ENCODE measurements at places on chromosomes 4 and X. TPM values are rescaled to one million over a fixed set of nuclear protein-coding genes. Genes with fewer than 3 reads are reported as not detected.

EVC2 gene
- total RNA-seq: 15.5 TPM

FSTL5 gene
- total RNA-seq: not detected

AMBN gene
- not detected for total RNA-seq

MAGEA2 gene
- not detected for total RNA-seq

PAGE4 gene
- not detected for total RNA-seq

CPZ gene
- total RNA-seq: 7.0 TPM

GLRB gene
- 3.0 TPM for total RNA-seq

CT45A5 gene
- not detected for total RNA-seq

JCHAIN gene
- total RNA-seq: 18.2 TPM

PRKG2 gene
- 7.9 TPM for total RNA-seq

FAM53A gene
- total RNA-seq: 1.6 TPM

ADAMTS3 gene
- total RNA-seq: 5.0 TPM

RASGEF1B gene
- total RNA-seq: 2.0 TPM

F11 gene
- not detected for total RNA-seq

KCND1 gene
- total RNA-seq: 0.81 TPM

BST1 gene
- 54.9 TPM for total RNA-seq

GAGE2A gene
- total RNA-seq: not detected

NUDT11 gene
- total RNA-seq: 11.8 TPM

BCORL1 gene
- 1.9 TPM for total RNA-seq

ZCCHC18 gene
- total RNA-seq: 2.4 TPM

CCDC158 gene
- 0.90 TPM for total RNA-seq

ZNF732 gene
- total RNA-seq: 0.57 TPM

GIMD1 gene
- total RNA-seq: not detected

CT45A3 gene
- total RNA-seq: not detected

CCDC120 gene
- total RNA-seq: 1.2 TPM

BANK1 gene
- 0.41 TPM for total RNA-seq

SGMS2 gene
- 144 TPM for total RNA-seq

PWWP3B gene
- total RNA-seq: 8.1 TPM

FAM184B gene
- not detected for total RNA-seq

WNK3 gene
- total RNA-seq: 10.5 TPM

TMPRSS11D gene
- 0.09 TPM for total RNA-seq

CLDN22 gene
- under 0.01 TPM for total RNA-seq

SRPK3 gene
- not detected for total RNA-seq

Measured in fibroblast of the aortic adventitia (primary cell).